ENCODE measurements at places on chromosomes 3 and 15.

- DNase-seq: no peak
Observed at GRCh38 chr3:8759038-8759707, 10.2 kb downstream of the OXTR start.

- no peak for DNase-seq
Observed at GRCh38 chr3:120172070-120172469, 77.8 kb upstream of the GSK3B start.

DNA sequence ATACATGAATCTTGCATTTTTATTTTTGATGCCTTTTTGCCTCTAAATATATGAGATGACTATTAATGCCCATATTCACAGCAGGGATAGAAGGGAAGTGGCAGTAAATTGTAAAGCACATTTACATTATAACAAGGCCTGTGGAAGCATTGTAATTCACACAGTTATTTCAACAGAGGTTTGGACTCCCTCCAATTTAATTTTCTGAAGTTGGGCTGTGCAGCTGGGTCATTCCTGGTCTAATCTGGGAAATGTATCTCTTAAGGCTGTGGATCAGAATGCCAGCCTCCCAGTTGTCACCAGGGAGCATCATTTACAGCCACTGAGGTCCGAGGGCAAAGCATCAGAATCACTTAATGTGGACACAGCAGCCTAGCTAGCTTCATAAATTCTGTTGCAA is 434.5 kb downstream of the MFSD1 start:
- no peak for DNase-seq

DNA sequence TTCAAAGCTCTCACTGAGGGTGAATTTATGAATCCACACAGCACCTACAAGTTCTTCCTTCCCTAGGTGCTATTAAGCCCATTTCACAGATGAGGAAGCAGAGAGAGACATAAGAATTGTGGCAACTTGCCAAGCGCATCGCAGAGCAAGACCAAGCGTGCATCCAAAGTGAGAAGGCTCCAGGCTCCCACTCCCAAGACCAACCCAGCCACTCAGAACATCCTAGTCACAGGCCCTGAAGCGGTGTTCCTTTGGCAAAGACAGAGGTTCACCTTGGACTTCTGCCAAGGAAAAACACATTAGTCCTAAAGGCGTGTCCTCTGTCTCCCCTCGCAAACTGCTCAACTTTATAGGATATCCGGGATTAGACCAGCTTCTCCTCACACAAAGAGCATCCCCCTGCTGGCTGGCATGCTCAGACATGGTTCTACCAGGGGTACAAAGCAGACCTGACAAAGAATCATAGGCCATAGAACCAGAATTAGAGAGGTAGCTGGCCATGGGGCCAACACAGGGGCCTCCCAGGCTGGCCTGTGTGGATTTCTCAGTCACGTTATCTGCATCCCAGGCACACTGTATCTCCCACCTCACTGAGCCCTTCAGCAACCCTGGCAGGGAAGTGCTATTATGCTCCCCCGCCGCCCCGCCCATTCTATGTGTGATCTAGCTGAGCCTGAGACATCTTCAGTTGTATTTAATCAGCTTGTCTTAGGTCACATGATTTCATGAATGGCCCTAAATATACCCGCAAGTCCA is 160.2 kb downstream of the FOXP1 start:
- no peak for DNase-seq

DNA sequence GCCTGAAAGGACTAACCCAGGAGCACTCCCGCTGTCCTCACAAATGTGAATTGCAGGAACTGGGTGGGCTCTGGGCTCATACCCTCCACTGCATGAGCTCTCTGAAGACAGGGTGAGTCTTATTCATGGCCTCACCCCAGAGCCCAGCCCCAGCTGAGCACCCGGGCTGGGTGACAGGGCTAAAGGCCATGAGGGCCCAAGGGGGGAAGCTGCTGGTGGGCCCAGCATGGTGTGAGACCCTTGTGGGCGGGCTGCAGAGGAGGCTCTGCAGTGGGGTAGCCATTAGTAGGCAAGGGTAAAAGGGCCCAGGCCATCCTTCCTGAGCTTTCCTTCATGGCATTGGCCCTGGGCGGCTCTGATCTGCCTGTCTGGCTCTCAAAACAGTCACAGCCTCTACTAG is 30.3 kb downstream of the SRPRB start:
- no peak for DNase-seq

DNA sequence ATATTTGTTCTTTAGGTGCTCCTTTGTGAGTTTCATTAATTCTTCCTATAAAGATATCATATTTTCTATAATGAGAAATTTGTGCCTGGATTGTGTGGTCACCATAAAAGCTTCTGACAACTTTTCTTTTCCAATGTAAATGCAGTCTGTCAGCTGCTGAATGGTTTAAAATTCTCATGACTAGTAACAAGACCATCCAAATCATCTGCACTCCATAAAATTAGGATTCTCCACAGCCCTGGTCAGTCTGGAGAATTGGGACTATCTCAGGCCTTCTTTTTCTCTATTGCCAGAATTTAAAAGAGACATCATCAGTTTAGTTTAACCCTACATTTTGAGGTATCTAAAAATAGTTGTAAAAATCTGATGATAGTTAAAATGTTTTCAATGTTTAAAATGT is 180.9 kb downstream of the DTWD1 start:
- DNase-seq: no peak

DNA sequence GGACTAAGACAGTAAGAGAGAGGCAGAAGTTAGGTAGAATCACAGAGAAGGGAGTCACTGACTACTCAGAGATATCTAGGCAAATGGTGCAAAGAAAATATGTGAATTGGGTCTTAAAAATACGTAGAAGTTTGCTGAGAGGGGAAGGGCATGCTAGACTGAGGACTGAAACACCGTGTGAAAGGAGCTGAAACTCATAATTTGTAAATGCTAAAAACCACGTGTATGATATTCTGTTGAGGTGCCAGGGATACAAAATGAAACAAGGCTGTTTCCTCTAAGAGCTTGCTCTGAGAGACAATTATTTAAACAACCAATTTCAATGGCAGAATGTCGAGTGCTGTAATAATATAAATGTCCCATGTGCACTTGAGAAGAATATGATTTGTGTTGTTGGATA is 47.2 kb downstream of the NCK1 start:
- no peak for DNase-seq

GRCh38 chr3:53167418-53168174 is 6.6 kb downstream of the PRKCD start:
- no peak for DNase-seq

- DNase-seq: no peak
Observed at GRCh38 chr3:107428051-107428858, 51.0 kb downstream of the CCDC54 start.

DNA sequence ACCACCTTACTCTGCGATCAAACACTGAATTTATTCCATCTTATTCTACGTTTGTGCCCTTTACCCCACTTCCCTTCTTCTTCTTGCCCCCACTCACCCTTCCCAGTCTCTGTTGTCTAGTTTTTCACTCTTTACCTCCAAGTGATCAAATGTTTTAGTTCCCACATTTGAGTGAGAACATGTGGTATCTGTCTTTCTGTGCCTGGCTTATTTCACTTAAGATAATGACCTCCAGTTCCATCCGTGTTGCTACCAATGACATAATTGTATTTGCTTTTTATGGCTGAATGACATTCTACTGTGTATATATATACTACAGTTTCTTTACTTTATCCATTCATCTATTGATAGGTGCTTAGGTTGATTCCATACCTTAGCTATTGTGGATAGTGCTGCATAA is 78.8 kb downstream of the PDCD6IP start:
- DNase-seq: no peak

DNA sequence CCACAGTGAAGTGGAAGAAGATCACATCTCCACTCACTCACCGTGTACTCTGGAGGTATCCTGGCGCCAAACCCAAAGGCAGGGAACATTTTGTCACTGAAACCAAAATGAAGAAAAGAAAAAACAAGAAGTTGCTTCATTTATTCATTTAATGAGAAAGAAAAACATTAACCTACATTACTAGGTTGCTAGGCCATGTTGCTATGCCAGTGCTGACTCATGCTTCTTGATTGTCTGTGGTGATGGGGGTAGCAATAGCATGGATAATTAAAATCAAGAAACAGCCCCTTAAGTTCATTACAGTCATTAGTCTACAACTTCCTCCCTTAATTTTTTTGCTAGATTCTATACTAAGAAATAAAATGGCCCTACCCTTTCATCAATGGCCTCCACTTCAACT is 52.7 kb upstream of the MRPL3 start:
- DNase-seq: no peak

DNA sequence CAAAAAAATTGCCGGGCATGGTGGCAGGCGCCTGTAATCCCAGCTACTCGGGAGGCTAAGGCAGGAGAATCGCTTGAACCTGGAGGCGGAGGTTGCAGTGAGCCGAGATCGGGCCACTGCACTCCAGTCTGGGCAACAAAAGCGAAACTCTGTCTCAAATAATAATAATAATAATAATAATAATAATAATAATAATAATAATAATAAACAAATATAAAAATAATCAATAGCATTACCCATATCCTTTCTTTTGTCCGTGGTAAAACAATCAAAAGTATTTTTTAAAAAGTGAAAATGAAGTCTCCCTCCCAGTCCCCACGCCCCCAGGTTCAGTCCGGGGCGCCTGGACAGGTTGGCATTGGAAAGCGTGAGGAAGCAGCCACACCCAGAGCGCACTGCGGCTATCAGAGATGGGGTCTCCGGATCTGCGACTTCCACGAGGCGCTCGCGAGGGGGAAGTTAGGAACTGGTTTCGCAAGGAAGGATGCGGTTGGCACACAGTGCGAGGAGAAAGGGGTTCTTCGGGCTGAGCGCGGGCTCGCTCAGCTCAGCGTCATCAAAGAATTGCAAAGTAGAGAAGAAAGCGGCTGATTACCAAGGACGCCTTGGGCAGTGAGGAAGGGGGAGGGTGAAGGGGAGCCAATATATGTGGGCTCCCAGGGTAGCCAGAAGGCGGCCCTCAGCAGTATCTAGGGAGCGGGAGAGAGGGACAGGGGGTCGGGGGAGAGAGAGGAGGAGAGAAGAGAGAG is 69.5 kb upstream of the EPHB3 start:
- no peak for DNase-seq

GRCh38 chr3:49898991-49899390 is 4.7 kb downstream of the MST1R start:
- no peak for DNase-seq

- no peak for DNase-seq
Observed at GRCh38 chr3:169497567-169498257, 165.8 kb downstream of the MECOM start.

GRCh38 chr15:42686281-42686680 is 50.6 kb downstream of the CDAN1 start:
- no peak for DNase-seq

GRCh38 chr3:117887031-117887430 is 1147.6 kb downstream of the IGSF11 start:
- no peak for DNase-seq

DNA sequence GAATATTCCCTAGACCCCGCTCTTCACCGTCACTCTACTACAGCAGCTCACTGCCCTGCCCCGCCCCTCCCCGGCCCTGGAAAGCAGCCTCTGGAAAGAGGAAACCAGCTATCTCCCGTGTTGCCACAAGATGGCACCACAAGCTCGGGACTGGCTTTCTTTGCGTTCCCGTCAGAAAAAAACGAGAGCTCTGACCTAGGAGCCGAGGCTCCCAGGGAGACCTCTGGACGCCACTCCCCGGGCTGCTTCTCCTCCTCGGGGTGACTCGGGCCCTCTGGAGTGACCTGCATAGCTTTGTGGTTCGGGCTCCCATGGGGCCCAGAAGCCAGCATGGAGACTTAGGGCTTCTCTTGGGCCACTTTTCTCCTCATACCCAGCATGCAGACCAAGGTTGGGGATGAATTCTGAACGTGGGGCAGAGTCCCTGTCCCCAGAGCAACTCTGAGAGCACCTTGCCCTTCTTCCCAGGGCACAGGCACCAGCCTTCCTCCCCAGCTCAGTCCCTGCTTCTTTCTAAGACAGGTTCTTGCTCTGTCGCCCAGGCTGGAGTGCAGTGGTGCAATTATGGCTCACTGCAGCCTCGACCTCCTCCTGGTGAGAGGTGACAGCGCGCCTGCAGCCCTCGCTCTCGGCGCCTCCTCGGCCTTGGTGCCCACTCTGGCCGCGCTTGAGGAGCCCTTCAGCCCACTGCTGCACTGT is 19.0 kb downstream of the STOML1 start:
- DNase-seq: peak; percentile 77

GRCh38 chr15:55290528-55291057 is 980 bp upstream of the RAB27A start:
- DNase-seq: peak; percentile 81

- no peak for DNase-seq
Observed at GRCh38 chr15:63334821-63335220, 46.8 kb downstream of the CA12 start.

DNA sequence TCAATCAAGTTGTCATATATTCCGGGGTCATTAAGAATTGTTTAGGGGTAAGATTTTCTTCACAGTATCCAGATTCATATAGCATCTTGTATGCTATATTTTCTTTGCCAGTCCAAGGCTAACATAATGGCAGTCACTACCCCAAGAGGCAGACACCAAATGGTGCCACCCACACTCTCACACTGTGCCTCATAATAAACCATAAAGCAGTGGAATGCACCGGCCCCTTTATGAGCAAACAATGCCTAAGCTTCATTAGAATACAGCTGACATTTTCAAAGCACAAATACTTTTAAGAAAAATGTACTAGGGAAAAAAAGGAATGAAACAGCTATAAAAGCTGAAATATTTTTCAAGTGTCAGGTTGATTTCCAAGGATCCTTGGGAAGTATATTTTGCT is 121.6 kb downstream of the TFDP2 start:
- DNase-seq: no peak

GRCh38 chr3:33372218-33373081 is 67.8 kb downstream of the UBP1 start:
- DNase-seq: peak; percentile 18

GRCh38 chr15:45372041-45372995 is 6.0 kb downstream of the GATM start:
- no peak for DNase-seq

GRCh38 chr15:39397883-39398282 is 183.0 kb upstream of the THBS1 start:
- no peak for DNase-seq

DNA sequence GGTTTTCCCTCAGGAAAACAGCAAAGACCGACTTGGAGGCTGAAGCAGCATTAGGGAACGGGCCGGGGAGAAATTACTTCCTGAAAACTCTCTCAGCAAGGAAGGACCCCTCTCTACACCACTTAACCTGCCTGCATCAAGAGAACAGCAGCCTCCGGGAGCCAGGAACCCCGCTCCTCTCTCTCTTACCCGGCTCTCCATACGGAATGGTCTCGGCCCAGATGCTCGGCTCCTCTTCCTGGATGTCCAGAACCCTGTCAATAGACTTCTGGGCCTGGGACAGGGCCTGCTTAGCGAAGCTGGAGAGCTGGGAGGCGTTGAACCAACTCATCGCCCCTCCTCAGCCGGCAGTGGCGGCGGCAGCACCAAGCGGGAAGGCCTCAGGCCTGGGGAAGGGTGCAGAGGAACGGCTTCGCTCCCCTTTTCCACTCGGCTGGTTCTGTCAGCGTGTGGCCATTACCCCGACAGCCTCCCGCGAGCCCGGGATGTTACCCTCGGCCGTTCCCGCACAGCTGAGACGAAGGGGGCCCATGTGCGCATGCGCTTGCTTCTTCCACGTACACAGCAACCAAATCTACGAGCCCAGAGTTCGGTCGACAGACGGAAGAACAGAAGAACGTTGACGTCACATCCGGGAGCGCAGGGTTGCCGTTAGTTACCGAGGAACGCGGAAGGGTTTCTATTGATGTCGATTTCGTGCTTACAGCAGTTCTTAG is at the start of gene TMF1:
TMF1 (minus strand) TSS at position 578 of the 716 bp plus-strand sequence; CDS start at position 331, 247 bp downstream.
- peak; percentile 96 for DNase-seq

- no peak for DNase-seq
Observed at GRCh38 chr3:52195823-52196331, 2.1 kb upstream of the ALAS1 start.

- DNase-seq: no peak
Observed at GRCh38 chr15:36658312-36658711, 78.9 kb downstream of the CDIN1 start.

All from activated T-cell treated with anti-CD3 and anti-CD28 coated beads for 24 hours (primary cell).